ENCODE measurements at places on chromosomes 13 and 19. TPM values are rescaled to one million over a fixed set of nuclear protein-coding genes. Genes with fewer than 3 reads are reported as not detected.

MAMSTR gene
- polyA plus RNA-seq = 1.1 TPM

HDGFL2 gene
- 16.1 TPM for polyA plus RNA-seq

PPM1N gene
- 5.7 TPM for polyA plus RNA-seq

SYT3 gene
- polyA plus RNA-seq = not detected

DACH1 gene
- polyA plus RNA-seq = 0.72 TPM

IRGC gene
- polyA plus RNA-seq = 0.13 TPM

KLK15 gene
- not detected for polyA plus RNA-seq

ZSCAN4 gene
- not detected for polyA plus RNA-seq

SETDB2 gene
- polyA plus RNA-seq = 5.5 TPM

NCAN gene
- not detected for polyA plus RNA-seq

All from immature natural killer cell (primary cell).